ENCODE measurements at places on chromosomes 7 and 10.
A peak's percentile ranks its signal among the peaks of the same experiment; 100 is the strongest.

GRCh38 chr7:36152756-36153570 lies at the start of gene EEPD1:
TSS of gene EEPD1 (plus strand) at chr7:36153254. CDS start at chr7:36154325, 1,071 bp downstream.
- DNase-seq: peak; percentile 100

DNA sequence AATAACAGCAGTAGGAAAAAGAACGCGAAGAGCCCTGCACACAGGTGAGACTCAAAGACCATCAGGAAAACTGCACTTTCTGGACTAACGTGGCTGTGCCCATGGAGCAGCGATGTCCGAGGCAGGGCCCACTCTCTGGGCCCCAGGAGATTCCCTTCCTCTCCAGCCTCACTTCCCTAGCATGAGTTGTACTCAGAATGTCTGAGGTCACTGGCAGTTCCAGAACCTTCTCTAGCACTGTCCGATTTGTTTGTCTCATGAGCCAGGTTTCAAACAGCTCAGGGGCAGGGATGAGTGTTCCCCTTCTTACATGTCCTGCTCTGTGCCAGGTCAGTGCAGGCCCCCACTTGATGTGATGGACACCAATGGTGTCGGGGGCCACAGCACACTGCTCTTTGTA lies 484.2 kb downstream of the PTPRN2 start:
- DNase-seq: no peak

GRCh38 chr7:76513817-76514799 lies 3.8 kb downstream of the UPK3B start:
- no peak for DNase-seq

GRCh38 chr10:126833542-126833941 lies 71.7 kb upstream of the DOCK1 start:
- DNase-seq: no peak

- DNase-seq: no peak
Measured at GRCh38 chr10:49750546-49750945, 11.6 kb downstream of the OGDHL start.

DNA sequence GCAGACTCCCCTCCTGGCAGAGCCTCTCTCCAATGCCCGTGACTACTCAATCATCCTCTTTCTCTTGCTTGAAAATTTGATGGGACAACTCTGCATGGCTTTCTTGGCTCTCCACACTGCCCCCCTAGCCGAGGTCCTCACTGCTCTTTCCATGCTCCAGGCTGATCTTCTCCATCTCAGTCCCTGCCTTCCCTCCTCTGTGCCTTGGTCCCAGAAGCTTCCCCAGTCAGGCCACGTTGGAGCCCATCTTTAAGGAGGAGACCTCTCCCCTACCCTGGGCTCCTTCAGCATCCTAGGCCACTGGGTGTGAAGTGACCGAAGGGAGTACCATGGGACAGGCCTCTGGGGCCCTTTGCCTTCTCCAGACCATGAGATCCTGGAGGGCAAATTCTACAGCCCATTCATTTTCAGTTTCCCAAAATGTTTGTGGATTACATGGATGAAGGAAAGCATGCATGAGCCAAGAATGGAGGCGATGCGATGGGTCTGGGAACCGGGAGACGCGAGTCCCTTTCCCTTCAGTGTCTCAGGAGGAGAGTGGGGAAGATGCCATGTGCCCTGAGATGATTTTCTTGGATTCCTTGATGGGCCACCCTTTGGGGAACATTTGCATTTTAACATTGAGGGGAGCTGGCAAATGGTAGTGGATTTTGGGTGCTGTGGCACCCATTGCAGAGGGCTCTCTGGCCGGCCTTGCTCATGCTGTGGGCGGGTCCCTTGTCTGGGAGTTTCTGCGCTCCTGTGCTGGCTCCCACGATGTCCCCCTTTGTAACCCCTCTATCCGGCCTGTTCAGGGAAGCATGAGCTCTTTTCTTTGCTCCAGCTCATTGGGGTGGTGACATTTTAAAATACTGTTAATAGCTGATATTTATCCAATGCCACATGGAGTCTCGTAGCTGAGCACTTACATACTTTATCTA lies 376.6 kb downstream of the RPS24 start:
- no peak for DNase-seq

DNA sequence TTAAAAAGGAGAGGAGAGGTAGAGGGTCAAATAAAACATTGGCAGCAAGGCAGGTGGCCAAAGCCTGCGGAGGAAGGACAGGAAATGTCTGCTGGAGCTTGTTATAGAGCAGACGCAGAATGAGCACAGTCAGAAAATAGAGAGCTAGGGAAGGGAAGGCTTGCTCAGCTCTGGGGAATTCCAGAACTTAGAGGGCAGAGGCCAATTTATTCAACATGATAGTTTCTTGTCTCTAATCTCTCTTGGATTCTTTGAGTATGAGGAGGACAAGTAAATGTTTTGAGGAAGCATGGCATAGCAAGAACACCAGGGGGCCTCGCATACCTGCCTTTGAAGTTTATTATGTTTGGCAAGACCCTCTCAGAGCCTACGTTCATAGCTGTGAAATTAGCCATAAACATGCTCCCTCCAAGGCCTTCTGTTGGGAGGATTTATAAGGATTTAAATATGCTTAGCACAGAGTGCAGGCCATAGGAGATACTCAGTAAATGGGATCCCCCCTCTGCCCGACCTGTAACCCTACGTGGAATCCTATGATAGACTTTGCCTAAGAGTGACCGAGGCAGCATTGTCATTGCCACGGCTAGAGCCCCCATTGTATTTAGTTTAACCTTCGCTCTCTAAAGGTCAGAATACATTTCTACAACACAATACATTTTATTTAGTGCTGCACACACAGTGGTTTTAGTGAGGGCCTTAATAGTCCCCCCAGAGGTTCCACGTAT lies 293.9 kb downstream of the CCDC3 start:
- DNase-seq: no peak

- no peak for DNase-seq
Measured at GRCh38 chr10:92845921-92846320, 2.4 kb upstream of the EXOC6 start.

- no peak for DNase-seq
Measured at GRCh38 chr7:79079919-79080554, 373.4 kb downstream of the MAGI2 start.

- DNase-seq: no peak
Measured at GRCh38 chr10:104391150-104391968, 37.7 kb downstream of the CFAP58 start.

- DNase-seq: no peak
Measured at GRCh38 chr7:46032942-46033341, 111.9 kb upstream of the IGFBP3 start.

- DNase-seq: no peak
Measured at GRCh38 chr10:5762531-5762930, 50.7 kb downstream of the GDI2 start.
